A549 treated with RU486 at 1 μM for 4 hours (cell line): ENCODE measurements at places on chromosomes 5 and 9. TPM values are rescaled to one million over a fixed set of nuclear protein-coding genes. Genes with fewer than 3 reads are reported as not detected.

PARP8 gene
- total RNA-seq, result 0.08 to 0.43 TPM (median 0.14 TPM) in 5 replicates

PRELID1 gene
- total RNA-seq, result 285 to 406 TPM (median 364 TPM) in 5 replicates

OR13F1 gene
- total RNA-seq, result not detected in 5 replicates

OTP gene
- total RNA-seq, result 0.08 to 0.19 TPM (median 0.13 TPM) in 4 of 5 replicates, not detected in the other

CBY3 gene
- total RNA-seq, result not detected in 5 replicates

FBLL1 gene
- total RNA-seq, result 0.06 to 0.33 TPM (median 0.08 TPM) in 3 of 5 replicates, not detected in the others

TSPAN17 gene
- total RNA-seq, result 55.7 to 67.2 TPM (median 61.9 TPM) in 5 replicates

LPAR1 gene
- total RNA-seq, result 11.2 to 15.7 TPM (median 15.2 TPM) in 5 replicates
